ENCODE measurements at places on chromosomes 2 and 18.
A peak's percentile ranks its signal among the peaks of the same experiment; 100 is the strongest.

DNA sequence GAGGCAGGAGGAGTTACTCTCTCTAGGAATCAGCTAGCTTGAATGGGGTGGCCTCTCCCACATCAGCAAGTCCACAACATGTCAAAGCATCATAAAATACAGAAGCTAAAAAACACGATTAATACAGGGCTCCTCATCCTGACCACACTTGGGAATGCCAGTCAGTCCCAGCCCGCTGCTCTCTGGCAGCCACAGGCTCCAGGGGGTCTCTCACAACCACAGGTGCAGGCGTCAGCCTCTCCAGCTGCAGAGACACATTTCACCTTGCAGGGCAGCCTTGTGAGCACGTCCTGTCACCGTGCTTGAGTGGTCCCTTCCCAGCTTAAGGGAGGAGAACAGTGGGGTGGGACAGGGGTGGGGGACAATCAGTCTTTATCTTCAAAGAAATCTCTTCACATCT is 137.4 kb upstream of the SH3BP4 start:
- no peak for DNase-seq

- no peak for DNase-seq
These were observed 2.8 kb downstream of the SERPINB12 start for GRCh38 chr18:63545000-63545399.

GRCh38 chr2:169928463-169928864 is 101.2 kb downstream of the UBR3 start:
- DNase-seq = peak; percentile 31

DNA sequence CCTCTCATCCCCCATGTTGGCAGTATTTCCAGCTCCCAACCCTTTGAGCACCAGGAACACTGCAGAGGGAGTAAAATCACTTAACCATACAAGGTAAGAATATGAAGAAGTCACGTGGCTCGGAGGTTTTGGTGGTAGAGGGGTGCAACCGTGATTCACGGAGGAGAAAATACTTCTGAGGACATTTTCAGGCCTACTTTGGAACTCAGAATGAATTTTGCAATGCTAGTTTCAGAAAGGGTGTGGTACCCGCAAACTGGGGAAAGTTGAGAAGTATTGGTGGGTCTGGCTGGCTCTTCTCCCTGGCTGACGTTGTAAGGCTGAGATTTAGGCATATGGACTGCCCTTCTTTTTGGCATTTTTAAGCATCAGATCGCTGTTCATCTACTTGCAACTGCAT is 442 bp downstream of the SERPINB5 start:
- DNase-seq = no peak

GRCh38 chr2:16738361-16739225 is 73.0 kb upstream of the CYRIA start:
- no peak for DNase-seq

DNA sequence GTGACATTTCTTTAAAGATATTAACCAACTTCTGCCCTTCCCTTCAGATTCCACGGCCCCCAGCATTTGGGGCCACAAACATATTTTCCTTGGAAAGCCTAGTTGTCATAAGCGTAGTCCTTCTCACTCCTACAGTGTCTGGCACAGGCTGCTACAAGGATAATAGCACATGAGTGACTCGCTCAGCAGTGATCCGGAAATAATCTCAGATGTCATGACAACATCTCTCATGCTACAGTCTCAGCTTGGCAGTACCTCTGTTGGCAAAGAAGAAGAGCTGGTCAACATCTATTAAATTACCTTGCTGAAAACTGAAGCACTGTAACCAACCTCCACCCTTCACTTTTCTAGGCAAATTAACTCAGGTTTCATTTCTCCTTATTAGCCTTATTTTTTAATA is 351.7 kb downstream of the RAD51AP2 start:
- DNase-seq = no peak

DNA sequence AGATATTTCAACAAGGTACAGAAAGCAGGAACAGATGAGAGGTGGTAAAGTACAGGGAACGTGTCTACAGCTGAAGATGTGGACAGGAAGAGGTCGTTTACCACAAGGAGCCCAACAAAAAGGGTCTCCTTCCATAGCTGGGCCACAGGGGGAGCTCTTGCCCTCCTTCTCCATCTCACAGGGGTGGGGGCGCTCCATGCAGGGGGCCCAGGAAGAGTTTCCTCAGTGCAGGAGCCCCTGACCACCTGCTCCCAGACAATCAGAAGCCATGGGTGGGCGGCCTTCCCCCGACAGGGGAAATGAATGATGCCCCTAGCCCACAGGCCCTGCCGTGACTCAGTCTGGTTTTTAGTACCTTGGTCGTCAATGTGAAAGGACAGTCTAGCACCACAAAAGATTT is 163.6 kb upstream of the ZNF516 start:
- peak; percentile 43 for DNase-seq

DNA sequence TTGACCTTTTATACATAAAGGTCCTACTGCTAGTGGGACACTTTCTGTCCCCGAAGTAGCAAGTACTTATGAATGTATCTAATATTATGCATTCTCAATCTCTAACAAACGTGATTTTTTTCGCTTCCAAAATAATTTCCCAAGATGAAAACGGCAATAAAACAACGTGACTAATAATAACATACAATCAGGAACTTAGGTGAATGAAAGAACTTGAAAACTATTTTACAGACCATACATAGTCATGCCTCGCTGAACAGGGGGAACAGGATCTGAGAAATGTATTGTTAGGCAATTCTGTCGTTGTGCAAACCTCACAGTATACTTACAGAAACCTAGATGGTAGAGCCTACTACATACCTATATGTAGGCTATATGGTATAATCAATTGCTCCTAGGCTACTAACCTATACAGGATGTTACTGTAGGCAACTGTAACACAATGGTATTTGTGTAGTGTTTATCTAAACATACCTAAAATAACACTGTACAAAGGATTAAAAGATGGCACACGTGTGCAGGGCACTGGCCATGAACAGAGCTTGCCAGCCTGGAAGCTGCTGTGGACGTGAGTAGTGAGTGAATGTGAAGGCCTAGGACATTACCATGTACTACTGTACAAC is 2.5 kb downstream of the RTN4 start:
- DNase-seq = no peak

GRCh38 chr2:111919365-111919764 is 21.0 kb downstream of the MERTK start:
- DNase-seq = no peak

DNA sequence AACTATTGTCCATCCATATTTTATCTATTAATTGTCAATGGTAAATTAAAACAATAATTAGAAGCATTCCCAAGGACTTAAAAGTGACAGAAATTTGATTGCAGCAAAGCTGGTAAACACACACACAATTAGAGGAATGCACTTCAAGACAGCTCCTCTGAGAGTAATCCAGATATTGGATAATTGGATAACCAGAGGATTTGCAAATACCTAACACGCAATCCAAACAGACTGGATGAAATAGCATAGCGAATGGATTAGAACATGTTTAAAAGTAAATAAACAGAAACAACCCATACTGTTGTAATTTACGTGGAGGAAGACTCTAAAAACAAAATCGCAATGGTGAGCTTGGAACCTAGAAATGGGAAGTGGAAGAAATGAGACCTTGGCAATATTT is 239.8 kb downstream of the METTL4 start:
- DNase-seq = no peak

- DNase-seq = no peak
These were observed 20.4 kb upstream of the PDIA6 start for GRCh38 chr2:10833021-10833420.

DNA sequence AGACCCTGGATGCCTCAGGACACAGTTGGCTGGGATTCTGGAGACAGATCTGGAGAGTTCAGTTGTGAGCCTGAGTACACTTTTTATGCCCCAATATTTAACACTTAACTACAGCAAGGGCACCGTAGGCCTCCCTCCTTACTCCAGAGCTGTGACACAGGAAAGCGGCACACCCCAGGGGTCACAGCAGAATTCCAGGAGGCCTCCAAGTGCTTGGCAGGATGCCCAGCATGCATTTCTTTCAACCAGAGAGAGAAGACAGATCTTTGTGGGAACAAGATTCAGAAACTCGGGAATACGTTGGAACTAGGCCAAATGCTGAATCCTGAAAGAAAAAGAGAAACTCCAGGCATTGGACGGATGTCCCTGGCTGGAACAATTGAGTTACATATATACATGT is 199.2 kb upstream of the NT5C1B start:
- DNase-seq = no peak

DNA sequence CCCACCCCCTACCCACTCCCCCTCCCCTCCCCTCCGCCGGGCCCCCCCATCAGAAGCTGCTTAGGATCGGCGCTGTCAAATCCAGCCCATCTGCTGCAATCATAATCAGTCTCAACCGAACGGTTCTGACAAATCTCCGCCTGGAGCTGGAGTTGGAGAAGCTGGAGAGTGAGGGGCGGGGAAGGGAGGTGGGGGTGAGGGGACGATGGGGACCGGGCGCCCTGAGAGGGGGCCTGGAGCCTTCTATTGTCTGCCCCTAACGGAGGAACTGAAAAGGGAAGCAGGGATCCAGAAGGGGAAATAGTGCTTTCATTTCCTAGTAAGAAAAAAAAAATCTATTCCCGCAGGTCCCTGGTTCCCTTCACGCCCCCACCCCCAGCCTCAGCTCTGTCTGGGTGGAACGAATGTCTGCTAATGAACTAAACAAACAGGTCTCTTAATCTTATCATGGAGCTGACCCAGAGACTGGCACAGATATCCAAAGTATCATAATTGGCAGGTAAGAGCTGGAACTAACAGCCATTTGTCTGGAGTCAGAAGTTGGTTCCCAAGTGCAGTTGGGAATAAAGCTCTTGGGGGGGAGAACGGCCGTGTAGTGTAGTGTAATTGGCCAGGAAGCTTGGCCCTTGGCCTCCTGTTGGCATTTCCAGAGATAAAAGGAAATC is 301.2 kb downstream of the NCKAP5 start:
- no peak for DNase-seq

- DNase-seq = no peak
These were observed 109.1 kb downstream of the SMAD7 start for GRCh38 chr18:48841381-48842258.

DNA sequence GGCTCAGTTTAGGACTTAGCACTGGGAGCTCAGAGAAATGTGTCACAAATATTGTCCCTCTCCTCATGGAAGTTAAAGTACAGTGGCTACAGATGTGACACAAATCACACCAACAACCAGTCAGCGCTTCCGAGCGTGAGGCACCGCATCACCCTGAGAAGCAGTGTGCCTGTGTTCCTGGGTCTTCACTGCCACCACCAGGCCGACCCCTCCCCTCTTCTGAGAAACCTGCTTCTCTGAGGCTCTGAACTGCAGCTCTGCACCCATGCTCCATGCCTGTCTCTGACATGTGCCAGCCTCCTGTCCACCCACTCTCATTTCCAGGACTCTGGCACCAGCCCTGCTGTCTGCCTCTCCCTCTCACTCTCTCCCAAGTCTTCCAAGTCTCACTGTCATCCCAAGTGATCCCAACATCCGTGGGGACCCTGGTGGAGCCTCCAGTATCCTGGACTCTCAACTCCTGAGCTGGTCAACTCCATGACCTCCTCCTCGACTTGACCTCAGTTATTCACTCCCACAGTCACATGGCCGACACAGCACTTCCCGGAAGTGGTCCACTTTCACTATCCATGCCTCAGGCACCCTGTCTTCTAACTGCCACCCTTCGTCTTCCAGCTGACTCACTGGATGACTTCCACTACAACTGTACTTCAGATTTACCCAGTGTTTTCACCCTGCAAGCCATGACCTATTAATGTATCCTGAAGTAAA is 73.5 kb downstream of the FBXO15 start:
- no peak for DNase-seq

GRCh38 chr18:75376004-75376403 is 51.5 kb downstream of the SMIM21 start:
- no peak for DNase-seq

DNA sequence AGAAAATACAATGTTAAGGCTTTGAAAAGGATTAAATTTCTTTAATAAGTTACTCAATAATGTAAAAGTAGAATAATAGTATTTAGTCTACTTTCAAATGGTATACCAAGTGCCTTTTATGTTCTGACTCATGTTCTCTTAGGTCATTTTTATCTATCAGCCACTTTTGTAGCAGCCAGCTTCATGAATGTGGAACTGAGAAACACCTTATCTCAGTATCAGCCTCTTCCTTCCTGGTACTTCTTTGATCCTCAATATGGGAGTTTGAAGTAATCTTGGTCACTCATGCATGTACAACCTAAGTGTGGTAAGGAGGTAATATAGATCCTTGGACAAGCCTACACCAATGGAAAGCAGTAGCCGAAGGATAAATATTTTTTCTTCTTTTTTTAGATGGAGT is 180.4 kb upstream of the NRXN1 start:
- DNase-seq = no peak

GRCh38 chr2:240960309-240960970 is 38.0 kb upstream of the SNED1 start:
- DNase-seq = no peak

DNA sequence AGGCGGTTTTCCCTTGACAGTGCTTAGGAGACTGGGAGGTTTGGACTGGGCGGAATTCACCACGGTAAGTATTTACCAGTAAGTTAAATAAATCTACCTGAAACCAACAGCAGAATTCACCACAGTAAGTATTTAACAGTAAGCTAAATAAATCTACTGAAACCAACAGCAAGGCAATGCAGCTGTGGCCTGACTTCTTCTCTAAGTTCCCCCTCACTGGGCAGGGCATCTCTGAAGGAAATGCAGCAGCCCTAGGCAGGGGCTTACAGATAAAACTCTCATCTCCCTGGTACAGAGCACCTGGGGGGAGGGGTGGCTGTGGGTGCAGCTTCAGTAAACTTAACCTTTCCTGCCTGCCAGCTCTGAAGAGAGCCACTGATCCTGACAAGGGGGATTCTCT is 432.5 kb upstream of the LRRTM1 start:
- DNase-seq = no peak

- DNase-seq = no peak
These were observed 930.0 kb upstream of the FSHR start for GRCh38 chr2:50084086-50084843.

- DNase-seq = no peak
These were observed 18.6 kb downstream of the CDCA7 start for GRCh38 chr2:173373290-173373689.

DNA sequence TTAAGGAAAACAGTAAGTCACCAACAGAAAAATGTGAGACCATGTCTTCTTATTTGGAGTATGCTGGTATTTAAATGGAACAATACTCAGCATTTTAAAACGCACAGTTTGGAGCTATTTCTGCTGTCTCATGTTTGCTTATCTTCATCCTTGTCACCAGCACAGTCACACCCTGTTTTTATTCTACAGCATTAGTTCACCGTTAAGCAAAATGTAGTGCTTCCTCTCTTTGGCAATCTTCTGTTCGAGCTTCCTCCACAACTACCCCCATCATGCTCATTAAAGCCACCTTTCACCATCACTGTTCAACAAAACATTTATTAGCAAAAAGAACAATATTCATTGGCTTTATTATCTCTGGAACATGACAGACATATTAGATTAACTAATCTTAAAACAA is 64.0 kb downstream of the SLC40A1 start:
- DNase-seq = no peak

GRCh38 chr2:18527326-18527725 is 33.1 kb downstream of the RDH14 start:
- DNase-seq = no peak

DNA sequence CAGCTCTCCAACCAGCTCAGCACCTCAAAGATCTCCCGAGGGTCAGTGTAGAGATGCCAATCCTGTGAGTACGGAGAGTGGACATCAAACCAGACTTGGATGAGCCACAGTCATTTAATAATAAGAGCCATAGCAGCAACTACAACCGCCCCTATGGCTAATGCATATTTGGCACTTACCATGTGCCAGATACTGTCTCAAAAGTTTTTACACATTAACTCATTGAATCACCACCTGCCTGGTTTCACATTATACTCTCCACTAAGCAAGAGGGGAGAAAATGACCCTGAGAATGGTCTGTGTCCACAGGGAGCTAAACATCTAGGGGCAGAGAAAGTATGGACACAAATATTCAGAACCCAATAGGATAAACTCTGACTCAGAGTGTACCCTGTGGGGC is 2.6 kb downstream of the CNPPD1 start:
- no peak for DNase-seq

All from GM10248 (cell line).